ENCODE measurements at places on chromosomes 1 and 21.

- DNase-seq, result no peak
These were observed 108.1 kb downstream of the RNF220 start for GRCh38 chr1:44513111-44513510.

DNA sequence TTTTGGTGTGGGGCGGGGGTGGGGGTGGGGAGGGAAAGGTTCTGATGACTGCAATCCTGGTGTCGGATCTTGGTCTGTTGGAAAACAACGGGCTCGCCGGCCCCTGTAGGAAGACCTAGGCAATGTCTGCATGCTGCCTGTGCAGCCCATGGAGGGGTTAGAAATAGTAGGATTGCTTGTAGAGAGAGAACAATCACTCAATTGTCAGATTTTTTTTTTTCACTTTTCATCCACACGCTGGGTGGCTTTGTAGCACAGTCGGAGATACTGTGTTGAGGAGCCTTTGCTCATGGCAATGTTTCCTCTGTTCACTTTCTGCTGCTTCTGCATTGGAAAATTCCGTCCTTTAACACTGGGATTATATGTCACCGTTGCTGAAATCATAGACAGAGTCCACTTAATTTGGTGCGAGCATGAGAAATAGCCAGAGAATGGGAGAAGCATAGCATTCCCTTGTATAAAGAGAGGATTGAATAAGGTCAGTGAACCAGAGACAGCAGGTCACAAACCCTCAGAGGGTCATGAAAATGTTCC is 107.5 kb downstream of the MRPS6 start:
- no peak for DNase-seq

DNA sequence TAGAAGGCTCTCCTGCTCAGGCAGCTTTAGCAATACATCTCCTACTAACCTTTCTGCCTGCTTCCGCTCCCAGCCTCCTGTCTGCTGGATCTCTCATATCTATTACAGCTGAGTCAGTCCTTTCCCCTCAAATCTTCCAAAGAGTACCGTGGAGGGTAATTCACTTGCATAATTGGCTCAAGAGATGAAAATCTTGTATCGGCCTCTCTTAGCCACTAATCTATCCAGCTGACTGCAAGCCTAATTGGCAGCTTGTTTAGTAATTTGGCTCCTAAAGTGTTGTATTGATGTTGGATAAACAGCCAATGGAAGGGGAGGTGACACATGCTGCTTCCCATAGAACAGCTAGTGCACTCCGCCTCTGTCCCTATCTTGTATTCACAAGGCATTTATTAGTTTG is 195.7 kb downstream of the GPATCH2 start:
- DNase-seq, result no peak

- DNase-seq, result no peak
These were observed 291.9 kb downstream of the KCNH1 start for GRCh38 chr1:210841926-210842625.

- DNase-seq, result no peak
These were observed 5.9 kb upstream of the VCAM1 start for GRCh38 chr1:100713626-100714025.

GRCh38 chr1:37001703-37002102 is 32.6 kb downstream of the GRIK3 start:
- DNase-seq, result no peak

DNA sequence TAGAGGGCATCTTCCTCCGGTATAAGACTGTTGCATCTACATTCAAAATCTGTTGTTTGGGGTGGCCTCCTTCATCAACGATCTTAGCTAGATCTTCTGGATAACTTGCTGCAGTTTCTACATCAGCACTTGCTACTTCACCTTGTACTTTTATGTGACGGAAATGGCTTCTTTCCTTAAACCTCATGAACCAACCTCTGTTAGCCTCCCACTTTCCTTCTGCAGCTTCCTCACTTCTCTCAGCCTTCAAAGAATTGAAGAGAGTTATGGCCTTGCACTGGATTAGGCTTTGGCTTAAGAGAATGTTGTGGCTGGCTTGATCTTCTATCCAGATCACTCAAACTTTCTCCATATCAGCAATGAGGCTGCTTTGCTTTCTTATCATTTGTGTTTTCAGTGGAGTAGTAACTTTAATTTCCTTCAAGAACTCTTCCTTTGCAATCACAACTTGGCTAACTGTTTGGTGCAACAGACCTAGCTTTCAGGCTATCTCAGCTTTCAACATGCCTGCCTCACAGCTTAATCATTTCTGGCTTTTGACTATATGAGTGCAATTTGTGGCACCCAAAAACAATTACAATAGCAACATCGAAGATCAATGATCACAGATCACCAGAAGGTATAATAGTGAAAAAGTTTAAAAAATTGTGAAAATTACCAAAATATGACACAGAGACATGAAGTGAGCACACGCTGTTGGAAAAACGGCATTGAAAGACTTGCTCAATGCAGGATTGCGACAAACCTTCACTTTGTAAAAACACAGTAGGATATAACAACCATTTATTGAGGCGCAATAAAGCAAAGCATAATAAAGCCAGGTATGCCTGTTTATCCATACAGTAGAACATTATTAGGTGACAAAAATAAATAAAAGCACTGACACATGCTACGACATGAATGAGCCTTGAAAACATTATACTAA is 56.7 kb upstream of the GFI1 start:
- no peak for DNase-seq

GRCh38 chr1:1529321-1529720 is 11.1 kb downstream of the TMEM240 start:
- DNase-seq, result no peak
